ENCODE measurements at places on chromosomes 16 and 17.
A peak's percentile ranks its signal among the peaks of the same experiment; 100 is the strongest.

GRCh38 chr17:17264430-17264829 is 16.6 kb downstream of the COPS3 start:
- no peak for DNase-seq

GRCh38 chr16:17050468-17050867 is 420.3 kb downstream of the XYLT1 start:
- no peak for DNase-seq

- no peak for DNase-seq
Observed at GRCh38 chr16:65249768-65250167, 127.9 kb upstream of the CDH11 start.

DNA sequence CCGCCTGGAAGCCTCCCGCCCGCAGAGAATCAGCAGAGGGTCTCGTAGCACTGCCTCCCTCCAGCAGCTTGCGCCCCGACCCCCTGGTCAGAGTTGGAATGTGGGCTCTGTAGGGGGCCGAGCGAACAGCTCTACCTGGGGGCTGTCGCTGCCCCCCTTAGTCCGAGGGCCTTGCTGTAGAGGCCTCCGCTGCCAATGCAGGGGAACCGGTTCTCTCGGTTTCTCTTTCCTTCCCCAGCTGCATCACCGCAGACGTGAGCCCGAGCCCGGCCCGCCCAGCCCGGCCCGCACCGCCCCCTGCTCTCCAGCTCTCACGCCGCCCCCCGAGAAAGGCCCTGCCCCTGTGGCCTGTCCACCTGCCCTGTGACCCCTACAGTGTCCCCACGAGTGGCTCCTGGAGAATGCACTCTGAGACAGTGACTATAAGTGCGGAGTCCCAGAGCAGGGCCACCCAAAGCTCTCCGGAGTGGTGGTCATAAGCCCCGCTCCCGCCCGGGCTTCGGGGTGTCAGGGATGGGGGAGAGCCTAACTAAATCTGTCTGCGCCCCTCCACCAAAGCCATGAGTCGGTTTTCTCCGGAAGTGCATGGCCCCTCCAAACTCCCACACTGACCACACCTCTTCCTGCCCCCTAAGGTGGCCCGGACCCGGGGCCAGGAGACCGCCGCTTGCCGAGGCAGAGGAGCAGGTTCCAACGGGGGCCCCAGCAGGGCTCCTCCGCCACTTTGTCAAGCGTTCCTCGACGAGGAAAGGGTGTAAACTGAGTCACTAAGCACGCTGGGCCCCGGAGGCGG is 1.7 kb downstream of the ARHGAP27 start:
- peak; percentile 33 for DNase-seq

GRCh38 chr17:35373984-35374765 is 754 bp upstream of the SLFN11 start:
- DNase-seq, result peak; percentile 38

DNA sequence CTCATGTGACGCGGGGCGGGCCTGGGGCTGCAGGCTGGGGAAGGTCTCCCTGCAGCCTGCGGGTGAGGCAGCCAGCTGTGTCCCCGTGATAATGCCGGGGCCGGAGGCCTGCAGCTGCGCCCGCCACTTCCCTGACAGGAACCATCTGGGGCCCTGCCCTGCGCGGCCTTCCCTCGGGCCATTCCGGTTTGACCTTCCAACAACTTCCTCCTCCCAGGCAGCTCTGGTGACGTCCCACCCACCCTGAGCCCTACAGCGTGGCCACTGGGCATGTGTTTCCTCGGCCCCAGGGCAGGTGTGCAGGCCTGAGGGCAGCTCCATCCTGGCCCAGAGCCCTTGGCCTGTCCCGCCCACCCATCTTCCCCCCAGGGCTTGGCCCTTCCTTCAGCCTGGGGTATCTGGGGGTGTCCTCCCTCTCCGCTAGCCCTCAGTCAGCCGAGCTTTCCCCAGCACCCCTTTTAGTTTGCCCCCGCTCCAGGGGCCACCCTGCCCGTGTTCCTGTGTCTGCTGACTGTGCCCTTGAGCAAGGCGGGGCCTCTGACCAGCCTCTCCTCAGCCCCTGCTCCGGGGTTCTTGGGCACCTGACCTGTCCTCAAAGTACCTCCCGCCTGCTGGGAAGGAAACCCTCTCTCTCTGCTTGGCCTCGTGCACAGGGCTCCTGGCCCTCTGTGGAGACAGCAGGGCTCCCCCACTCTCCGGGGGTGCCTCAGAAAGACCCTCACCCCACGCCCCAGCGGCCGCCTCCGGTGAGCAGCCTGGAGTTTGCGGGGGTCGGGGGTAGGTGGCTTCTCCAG is at the start of gene CBFA2T3:
CBFA2T3 (minus strand) TSS at position 190 of the 794 bp plus-strand sequence. CDS start 400 bp downstream, outside the sequence.
- no peak for DNase-seq

- no peak for DNase-seq
Observed at GRCh38 chr16:84059946-84060901, 17.6 kb upstream of the SLC38A8 start.

- peak; percentile 38 for DNase-seq
Observed at GRCh38 chr16:84648595-84649510, 542 bp downstream of the KLHL36 start.

DNA sequence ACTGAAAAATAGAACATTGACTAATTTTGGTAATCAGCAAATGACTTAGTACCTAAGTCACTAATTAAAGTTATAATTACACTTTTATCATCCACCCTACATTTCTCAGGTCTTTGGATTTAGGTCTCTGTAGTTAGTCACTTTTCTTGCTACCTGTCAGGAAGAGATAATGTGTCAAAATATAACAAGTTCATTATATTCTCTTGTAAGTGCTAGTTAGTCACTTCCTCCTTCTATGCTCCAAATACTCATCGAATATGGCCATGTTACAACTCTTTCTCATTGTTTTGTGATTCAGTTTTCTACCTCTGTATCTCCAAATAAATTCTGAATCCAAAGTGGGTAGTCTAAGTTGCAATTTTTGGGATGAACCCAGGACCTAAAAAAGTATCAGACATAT is 163.5 kb upstream of the KIF2B start:
- DNase-seq, result no peak

DNA sequence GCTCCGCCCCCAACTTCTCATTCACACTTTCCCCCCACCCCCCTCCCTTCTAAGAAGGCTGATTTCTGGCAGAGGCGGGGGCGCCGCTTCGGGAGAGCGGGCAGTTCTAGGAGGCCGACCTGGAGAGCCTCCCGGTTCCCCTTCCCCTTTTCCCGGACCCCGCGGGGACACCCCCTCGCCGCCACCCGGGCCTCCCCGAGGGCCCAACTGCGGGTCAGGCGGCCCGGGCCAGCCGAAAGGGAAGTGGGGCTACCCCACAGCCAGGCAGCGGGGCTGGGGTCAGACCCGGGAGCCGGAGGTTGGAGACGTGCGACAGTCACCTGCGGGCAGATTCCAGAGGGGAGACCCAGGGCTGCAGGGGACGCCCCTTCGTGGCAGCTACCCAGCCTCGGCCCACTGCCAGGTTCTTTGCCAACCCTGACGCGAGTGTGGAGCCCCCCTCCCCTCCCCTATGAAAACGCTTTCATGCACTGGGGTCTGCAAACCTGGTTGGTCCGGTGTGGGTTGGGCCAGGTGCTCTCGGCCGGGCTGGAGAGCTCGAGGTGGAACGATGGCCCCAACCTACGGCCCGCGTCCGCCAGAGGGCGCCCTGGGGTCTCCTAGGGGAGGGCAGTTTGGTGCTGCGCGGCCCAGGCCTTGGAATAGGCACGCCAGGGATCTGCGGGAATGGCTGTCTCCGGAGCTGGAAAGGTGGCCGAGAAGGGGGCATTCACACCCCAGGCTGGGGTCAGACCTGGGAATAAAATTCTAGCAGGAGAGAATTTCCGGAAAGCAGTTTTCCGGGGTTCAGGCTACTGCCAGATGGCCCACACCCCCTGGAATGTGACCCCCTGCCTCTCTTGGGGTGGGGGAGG is 721 bp upstream of the SOCS3 start:
- DNase-seq, result peak; percentile 95

DNA sequence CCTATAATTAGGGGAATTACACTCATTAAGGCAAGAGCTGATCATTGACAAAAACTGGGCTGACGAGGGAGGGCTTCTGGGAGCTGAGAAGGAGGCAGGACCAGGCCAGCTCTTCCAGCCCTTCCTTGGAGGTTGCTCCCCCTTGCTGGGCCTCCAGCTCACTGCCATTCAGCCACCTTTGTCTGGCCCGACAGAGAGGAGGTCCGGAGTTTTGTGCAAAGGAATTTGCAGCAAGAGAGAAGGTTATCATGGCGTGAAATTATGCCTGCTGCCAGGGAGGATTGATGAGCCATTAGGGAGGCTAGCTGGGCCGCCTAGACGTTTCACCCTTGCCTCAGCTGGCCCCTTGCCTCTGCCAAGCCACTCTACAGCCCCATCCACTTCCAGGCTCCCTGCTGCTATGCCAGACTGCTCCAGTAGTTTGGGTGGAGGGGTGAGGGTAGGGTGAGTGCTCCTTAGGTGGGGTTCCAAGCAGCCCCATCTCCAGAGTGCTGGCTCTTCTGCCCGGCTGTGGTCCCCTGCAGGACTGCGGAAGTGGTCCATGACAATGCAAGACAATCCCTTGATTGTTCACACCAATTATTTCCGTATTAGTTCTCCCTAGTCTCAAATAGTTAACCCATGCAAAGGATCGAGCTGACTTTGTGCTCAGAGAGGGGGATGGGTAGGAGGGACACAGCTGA is 17.1 kb upstream of the PHF12 start:
- no peak for DNase-seq

DNA sequence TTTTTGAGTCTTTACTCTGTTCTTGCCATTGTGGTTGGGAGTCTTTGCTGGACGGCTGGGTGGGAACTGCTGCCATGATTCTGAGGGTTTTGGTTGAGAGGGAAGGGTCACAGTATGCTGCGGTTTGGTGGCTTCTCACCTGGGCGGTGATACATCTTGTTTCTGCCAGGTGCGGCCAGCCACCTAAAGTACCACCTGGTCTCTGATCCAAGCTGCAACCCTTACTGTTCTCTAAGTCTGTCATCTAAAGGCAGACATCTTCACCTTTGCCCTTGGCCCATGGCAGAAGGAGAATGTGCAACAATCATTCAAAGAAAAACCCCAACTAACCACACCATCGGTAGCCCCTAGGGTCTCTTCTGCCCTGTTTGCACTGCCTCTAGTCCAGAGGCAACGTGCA is 19.6 kb upstream of the MPO start:
- no peak for DNase-seq

DNA sequence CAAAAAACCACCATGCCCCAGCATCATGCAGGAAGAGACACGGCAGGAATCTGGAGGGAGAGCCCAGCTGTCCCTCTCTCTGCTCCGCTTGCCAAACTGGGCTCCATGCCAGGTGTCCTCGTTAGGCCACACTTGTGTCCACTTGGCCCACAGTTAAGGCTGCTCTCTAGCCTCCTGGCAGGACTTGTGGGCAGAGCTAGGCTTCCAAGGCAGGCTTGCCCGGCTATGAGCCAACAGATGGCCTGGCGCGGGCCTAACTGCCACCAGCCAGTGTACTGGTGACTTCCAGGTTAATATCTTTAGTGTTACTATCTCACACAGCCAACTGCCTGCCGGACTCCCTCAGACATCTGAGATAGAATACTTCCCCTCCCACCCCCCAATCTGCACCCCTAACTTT is 10.6 kb downstream of the ATP6V0D1 start:
- no peak for DNase-seq

- DNase-seq, result no peak
Observed at GRCh38 chr16:8669481-8669880, 4.9 kb upstream of the ABAT start.

DNA sequence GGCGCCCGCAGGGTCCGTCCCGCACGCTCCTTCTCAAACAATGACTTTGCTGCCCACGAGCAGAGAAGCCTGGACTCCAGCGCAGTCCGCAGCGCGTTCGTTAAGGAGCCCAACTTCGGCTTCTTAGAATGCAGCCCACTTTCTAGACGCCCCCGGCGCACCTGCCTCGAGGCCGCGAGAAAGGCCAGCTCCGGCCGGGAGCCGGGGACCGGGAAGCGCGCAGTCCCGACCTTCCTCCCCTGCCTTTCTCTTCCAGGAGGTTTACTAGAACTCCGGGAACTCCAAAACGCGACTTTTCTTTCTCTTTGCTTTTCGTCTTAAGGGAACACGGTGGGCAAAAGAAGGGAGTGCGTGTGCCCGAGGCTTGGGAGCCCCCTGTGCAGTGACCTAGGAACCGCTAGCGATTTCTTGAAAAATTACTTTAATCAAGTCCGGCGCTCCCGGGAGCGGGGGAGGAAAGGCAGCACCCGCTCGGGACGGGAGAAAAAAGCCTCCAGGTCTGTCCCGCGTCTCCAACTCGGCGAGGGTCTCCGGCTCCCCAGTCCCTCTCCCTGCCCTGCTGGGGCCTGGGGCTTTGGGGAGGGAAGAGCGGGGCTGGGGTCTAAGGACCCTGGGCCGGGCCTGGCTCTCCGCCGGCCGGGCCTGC is 2.6 kb downstream of the HNF1B start:
- no peak for DNase-seq

DNA sequence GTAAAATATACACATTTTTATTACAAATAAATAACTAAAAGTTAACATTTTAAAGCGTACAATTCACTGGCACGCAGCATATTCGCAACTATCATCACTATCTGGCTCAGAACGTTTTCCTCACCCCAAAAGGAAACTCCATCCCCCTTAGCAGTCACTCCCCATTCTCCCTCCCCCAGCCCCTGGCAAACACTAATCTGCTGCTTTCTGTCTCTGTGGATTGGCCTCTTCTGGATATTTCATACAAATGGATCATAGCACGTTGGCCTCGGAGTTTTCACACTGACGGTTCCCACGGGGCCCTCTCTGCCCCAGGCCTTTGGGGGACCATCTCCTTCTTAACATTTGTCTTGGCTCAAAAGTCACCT is 64.6 kb downstream of the RTN4RL1 start:
- no peak for DNase-seq

GRCh38 chr16:86033971-86034370 is 135.0 kb downstream of the IRF8 start:
- DNase-seq, result no peak

- no peak for DNase-seq
Observed at GRCh38 chr17:79988185-79988971, 47.3 kb downstream of the TBC1D16 start.

DNA sequence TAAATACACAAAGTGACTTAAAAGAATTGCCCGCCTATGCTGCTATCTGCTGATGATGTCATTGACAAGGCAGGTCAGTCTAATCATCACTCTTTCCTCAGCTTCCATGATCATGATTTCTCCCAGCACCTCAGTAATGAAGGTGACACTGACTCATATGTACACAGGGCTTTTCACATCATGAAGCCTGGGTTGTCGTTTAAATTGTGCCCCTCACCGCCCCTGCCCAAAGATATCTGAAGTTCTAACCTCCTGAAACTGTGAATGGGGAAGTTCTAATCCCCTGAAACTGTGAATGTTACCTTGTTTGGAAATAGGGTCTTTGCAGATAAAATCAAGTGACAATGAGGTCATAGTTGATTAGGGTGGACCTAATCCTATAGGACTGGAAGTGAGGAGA is 17.4 kb upstream of the GPRC5C start:
- no peak for DNase-seq
